ENCODE measurements at places on chromosomes 13 and 19.

DNA sequence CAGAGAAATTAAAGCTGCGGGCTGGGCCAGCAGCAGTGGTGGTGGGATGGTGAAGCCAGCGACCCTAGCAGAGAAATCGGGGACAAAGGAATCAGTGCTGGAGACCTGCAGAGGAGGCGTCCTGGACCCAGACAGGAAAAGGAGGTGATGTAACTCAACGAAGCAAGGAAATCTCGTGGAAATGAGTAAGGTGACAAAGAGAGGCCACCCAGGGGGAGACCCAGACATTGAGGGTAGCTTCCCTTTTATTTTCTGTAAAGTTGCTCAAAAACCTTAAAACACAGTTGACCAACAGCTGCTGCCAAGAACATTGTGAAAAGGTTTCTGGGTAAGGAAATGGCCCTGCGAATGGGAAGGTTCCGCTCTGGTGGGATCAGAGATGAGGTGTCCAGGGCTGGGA lies 13.3 kb upstream of the RETN start:
- DNase-seq: no peak

DNA sequence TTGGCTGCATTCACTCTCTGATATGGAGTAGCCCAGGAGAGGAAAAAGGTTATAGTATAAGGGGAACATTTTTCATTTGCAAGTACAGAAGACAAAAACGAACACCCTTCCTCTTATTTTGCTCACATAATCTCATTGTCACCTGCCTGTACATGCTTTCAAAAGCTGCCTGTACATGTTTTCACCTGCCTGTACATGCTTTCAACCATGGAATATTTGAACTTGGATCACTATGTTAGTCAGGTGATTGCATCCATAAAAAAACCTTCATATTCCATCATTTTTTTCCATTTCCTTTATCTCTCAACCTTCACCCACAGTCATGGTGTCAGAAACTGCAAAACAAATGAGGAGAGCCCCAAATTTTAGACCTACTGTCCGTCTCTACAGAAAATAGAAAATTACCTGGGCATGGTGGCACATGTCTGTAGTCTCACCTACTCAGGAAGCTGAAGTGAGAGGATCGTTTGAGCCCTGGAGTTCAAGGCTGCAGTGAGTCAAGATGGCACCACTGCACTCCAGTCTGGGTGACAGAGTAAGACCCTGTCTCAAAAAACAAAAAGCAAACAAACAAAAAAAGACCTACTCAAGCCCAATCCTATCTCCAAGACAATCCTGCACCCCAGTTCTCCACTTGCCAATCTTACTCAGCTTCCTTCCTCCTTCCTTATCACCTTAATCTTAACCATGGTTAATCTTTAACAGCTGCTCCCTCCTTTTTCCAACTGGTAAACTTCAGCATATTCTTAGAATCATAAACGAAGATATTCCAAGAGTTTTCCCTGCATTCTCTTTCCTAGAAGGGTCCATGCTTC lies 11.6 kb downstream of the IGFL2 start:
- no peak for DNase-seq

DNA sequence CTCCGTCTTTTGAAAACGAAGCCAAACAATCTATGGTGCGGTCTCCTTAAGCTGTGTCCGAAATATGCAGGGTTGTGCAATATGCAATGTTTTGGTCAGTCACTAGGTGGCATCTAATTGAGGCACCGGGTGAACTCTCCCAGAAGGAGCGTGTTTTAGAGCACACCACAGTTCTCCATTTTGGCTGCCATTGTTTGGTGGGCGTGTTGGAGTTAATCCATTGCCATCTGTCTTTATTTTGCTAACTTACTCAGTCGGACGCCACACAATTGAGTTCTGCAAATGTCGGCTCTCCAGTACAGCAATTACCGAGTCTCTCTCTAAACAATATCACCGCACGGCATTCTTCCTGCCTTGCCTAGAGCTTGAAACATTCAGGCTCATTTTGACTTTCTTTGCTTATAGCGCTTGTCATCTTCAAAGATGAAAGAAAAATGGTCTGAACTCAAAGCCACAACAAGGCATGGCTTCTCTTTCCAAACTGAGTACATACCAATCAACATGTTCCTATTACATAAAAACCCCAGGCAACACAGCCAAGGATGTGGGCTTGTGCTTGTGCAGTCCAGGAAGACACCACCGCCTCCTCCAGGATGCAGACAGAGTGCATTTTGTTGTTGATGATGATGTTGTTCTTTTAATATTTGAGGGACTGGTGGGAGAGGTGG lies 182.0 kb upstream of the SERP2 start:
- DNase-seq: peak; percentile 81

DNA sequence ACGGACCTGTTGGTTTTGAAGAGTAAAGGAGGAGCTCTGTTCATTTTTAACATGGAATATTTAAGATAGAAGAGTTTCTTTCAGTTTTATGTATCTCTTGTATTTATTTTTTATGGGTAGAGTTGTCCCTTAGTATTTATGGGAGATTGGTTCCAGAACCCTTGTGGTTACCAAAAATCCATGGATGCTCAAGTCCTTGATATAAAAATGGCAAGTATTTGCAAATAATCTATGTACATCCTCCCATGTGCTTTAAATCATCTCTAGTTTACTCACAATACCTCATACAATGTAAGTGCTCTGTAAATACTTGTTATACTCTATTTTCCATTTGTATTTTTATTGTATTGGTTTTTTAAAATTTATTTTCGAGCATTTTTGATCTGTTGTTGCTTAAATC lies 63.1 kb downstream of the TM9SF2 start:
- DNase-seq: no peak

GRCh38 chr13:24005755-24006281 lies 108.5 kb upstream of the C1QTNF9B start:
- no peak for DNase-seq

GRCh38 chr19:5690955-5691821 lies 1.1 kb downstream of the RPL36 start:
- DNase-seq: peak; percentile 88

DNA sequence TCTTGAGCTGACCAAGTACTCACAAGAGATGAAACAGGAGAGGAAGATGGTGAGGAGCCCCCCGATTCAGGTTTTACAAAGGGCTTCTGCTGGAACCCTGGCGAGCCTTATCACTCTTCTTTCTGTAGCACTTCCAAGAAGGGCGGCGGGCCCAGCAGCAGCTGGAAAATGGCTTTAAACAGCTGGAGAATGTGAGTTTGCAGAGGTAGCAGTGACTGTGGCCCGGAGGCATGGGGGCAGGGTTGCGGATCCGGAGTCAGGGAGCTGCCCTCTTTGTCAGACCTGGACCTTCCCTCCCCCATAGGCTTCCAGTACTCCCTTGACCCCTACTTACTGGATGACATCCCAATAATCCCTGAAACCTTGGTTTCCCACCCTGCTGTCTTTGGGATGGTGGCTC lies 3.6 kb downstream of the TRIP10 start:
- DNase-seq: no peak

GRCh38 chr19:290372-291005 lies 714 bp downstream of the PLPP2 start:
- DNase-seq: no peak

DNA sequence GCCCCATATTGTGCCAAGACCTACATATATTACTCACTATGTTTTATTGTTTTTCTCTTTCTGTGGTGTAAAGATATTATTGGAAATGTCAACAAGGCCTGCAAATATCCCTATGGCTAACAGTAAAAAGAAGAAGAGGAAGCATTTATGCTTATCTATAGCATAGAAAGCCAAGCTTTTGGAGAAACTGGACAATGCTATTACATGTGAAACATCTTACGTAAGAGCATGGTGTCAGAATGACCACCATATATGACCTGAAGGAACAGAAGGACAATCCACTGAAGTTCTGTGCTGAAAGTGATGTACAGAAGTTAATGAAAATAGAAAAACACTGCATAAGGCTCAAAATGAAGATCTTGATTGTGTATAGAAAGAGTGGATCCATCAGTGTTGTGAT lies 145.2 kb downstream of the KCTD12 start:
- DNase-seq: no peak

- DNase-seq: no peak
These were observed 614.4 kb downstream of the LIG4 start for GRCh38 chr13:107600971-107601370.

GRCh38 chr19:1474011-1474764 lies 4.8 kb downstream of the C19orf25 start:
- no peak for DNase-seq

DNA sequence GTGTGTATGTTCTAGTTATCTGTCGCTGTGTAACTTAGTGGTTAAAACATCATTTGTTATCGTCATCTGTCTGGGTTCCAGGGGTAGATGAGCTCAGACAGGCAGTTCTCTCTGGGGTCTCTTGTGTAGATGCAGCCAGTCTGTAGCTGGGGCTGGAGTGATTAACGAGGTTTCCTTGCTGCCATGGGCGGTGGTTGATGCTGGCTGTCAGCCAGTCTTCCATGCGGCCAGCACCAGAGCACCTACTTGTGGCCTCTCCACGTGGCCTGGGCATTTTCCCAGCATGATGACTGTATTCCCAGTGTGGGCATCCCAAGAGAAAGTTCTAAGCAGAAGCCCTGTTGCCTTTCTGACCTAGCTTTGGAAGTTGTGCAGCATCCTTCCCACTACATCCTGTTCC lies 10.7 kb downstream of the ERCC5 start:
- peak; percentile 40 for DNase-seq

- DNase-seq: no peak
These were observed 524 bp downstream of the PRKCG start for GRCh38 chr19:53882391-53883050.

GRCh38 chr19:12987781-12988180 lies 7.5 kb upstream of the NFIX start:
- DNase-seq: no peak

DNA sequence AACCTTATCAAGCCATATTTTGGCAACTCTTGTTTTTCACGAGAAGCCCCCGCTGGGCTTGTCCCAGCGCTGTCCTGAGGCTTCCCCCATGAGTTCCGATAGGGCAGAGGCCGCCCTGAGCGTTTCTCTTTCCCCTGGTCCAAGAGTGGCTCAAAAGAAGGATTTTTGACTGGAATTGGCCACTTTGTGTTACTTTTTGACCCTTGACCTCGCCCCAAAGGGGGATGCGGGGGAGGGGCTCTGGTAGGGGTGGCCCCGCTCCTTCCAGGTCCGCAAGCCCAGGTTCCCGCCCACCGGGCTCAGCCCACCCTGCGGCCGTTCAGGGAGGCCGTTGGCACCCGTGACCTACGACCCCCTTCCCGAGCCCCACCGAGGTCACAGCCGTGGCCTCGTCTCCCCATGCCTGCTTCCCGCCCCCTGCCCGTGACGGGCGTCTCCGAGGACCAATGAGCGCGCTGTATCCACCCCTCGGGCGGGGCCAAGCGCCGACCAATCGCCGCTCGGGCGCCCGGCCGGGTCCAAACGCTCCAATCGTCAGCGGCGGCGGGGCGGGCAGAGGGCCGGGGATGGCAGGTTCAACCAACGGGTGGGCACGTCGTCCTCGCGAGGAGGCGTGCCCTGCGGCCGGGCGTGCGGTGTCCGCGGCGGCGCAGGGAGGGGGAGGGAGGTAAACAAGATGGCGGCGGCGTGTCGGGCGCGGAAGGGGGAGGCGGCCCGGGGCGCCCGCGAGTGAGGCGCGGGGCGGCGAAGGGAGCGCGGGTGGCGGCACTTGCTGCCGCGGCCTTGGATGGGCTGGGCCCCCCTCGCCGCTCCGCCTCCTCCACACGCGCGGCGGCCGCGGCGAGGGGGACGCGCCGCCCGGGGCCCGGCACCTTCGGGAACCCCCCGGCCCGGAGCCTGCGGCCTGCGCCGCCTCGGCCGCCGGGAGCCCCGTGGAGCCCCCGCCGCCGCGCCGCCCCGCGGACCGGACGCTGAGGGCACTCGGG lies at the start of gene STK11:
STK11 (plus strand) TSS at position 665 of the 986 bp plus-strand sequence. CDS start 1,136 bp downstream, outside the sequence.
- DNase-seq: peak; percentile 98

GRCh38 chr13:38024431-38024830 lies 154.9 kb upstream of the TRPC4 start:
- no peak for DNase-seq

GRCh38 chr19:31840371-31840770 lies 491.1 kb upstream of the TSHZ3 start:
- no peak for DNase-seq

DNA sequence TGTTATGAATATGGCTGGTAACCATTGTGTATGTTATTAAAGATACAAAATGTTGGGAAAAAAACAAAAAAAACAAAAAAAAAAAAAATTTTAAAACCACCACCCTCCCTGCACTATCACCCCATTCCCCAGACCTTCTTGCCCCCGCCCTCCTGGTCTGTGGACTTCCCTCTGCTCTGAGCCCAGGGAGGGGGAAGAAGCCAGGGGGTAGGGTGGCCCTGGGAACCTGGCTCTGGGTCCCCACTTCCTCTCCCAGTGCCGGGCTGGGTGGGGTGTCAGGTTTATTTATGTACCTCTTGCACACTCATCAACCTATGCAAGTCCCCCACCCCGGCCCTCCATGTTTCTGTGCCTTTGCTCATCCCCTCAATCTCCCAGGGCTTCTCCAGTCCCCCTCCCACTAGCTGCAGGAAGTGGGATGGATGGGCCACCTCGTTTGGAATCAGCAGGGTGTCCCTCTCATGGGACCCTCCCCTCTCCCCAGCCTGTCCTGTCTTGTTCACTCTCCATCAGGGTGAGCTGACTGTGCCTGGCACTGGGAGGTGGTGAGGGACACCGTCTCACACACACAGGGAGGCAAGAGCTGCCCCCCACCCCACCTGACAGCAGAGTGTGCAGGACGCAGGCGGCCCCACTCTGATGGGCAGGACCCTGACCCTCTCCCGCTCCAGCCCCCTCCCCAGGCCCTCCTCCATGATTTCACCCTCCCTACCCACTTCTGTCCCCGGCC lies 5.9 kb downstream of the PAF1 start:
- no peak for DNase-seq
